ENCODE measurements at places on chromosomes 3 and 15.

- no peak for DNase-seq
Observed at GRCh38 chr3:40753291-40753770, 228.6 kb downstream of the ZNF621 start.

DNA sequence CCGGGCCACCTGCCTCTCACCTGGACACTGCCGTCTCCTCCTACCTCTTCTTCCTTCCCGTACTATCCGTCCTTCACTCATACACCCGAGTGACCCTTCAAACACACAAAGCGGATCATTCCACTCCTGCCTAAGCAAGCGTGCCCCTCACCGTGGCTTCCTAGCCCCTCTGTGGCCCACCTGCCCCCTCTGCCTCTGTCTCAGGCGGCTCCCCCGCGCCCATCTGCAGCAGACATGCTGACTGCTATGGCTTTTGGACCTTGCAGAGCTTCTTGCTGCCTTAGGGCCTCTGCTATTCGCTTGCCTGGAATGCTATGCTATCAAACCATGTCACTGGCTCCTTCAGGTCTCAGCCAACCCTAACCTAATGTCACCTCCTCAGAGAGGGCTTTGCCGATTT is 38.1 kb downstream of the SLC28A1 start:
- no peak for DNase-seq

DNA sequence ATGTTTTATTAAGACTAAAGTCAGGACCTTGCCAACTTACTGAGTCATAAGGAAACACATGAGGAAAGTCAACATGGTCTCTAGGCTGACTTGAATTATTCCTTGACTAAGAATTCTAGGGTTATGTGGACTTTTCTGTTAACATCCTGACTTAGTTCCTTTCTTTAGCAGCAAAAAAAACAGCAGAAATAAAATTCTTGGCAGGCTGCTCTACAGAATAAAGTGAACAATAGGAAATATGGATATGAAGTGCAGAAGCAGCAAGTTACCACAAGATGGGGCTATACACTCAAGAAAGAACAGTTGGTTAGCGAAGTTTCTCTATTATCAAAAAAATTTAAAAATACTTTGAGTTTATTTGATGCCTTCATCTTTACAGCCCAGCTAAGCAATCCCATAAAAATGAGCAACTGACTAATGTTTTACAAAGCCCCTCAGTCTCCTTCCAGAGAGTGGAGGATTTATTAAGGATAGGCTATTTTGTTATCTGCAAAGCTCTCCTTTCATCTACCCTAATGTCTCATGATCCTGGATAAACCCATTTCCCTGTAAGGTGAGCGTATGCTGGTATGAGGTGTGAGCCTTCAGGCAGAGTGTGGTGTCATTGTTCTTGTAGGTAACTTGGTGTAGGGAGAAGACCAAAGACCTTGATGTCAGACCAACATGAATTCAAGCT is 23.1 kb upstream of the MCCC1 start:
- no peak for DNase-seq

- no peak for DNase-seq
Observed at GRCh38 chr15:36356978-36357601, 222.3 kb upstream of the CDIN1 start.

GRCh38 chr3:100899440-100900091 is 93.7 kb downstream of the ABI3BP start:
- no peak for DNase-seq

DNA sequence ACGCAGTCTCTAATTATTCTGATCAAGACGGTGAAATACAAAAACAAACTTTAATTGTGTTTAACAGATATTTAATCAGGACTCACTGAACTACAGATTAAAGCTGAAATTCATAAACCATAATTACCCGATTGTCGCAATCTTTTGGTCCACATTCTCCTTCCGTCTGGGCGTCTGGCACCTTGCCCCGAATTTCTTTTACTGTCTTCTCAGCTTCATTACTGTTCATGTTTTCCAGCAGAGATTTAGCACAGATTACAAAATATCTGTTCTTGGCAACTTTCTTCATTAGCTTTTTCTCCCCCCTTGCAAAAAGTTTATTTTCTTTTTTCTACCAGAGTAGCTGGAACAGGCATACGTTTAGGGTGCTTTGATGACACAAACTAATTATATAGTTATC is 271.4 kb downstream of the TIGIT start:
- DNase-seq, result no peak

- DNase-seq, result no peak
Observed at GRCh38 chr15:77033729-77034671, 36.9 kb downstream of the TSPAN3 start.

DNA sequence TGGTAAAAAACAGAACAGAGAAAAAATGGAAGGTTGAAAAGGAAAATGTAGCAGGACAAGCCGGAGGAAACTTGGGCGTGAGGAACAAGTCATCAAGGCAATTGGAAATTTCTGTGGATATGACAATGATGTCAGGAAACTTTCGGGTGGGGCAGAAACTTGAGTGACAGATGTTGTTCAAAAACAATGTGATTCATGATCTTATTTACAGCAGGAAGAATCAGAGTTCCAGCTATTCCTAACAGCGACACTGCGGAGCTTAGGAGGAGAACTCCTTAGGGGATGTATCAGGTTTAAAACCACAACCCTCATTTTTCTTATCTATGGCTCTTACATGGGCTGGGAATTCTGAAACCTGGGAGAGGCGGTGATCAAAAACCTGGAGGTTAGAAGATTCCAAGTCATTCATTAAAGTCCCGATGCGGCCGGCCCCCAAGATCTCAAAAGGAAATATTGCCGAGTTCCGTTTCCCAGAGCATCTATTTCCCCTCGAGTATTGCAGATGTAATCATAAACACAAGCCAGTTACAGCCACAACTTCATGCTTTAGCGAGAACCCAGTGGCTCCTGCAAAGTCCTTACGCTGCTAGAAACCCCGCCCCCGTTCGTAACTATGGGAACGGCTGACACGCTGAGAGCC is 659 bp upstream of the ARRDC4 start:
- no peak for DNase-seq

All from T-helper 17 cell (primary cell).